ENCODE measurements at places on chromosomes 2 and 18. TPM values are rescaled to one million over a fixed set of nuclear protein-coding genes. Genes with fewer than 3 reads are reported as not detected.

GRCh38 chr2:105809097-105809473 is 64.4 kb downstream of the NCK2 start:
- no peak for DNase-seq

DNA sequence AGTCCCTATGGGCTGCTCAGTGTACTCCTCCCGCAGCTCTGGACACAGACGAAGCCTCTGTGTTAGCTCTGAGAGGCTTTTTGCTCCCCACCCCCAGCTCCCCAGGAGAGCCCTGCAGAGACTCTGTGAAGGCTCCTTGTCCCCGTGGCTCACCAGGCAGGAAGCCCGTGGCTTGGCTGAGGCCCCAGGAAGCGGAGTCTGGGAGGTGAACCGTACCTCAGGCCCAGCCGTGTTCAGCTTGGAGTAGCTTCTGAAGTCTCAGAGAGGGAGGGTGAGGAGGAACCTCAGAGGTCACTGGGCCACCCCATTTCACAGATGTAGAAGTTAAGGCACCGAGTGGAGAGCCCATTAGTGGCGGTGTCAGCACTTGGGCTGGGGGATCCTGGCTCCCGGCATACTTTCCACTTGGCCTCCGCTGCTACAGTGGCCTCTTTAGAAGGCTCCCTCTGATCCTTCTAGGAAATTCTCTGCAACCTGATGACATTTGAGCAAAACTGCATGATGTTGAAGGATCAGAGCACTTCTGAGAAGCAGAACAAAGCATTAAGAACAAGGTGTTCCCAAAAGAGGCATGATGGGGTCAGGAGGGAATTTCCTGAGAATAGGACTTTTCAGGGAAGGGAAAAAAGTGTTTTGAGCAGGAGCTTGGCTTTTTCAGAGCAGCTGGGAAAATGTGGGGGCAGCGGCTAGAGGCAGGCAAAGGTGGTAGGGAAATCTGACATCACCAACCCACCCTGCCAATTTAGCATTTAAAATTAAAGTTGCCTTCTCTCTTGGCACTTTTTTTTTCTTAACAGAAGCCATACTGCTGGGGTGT is 79.1 kb downstream of the MCFD2 start:
- DNase-seq = no peak

- no peak for DNase-seq
Observed at GRCh38 chr2:95171902-95172301, 6.3 kb downstream of the ZNF2 start.

GRCh38 chr2:14779252-14779651 is 146.7 kb downstream of the LRATD1 start:
- no peak for DNase-seq

DNA sequence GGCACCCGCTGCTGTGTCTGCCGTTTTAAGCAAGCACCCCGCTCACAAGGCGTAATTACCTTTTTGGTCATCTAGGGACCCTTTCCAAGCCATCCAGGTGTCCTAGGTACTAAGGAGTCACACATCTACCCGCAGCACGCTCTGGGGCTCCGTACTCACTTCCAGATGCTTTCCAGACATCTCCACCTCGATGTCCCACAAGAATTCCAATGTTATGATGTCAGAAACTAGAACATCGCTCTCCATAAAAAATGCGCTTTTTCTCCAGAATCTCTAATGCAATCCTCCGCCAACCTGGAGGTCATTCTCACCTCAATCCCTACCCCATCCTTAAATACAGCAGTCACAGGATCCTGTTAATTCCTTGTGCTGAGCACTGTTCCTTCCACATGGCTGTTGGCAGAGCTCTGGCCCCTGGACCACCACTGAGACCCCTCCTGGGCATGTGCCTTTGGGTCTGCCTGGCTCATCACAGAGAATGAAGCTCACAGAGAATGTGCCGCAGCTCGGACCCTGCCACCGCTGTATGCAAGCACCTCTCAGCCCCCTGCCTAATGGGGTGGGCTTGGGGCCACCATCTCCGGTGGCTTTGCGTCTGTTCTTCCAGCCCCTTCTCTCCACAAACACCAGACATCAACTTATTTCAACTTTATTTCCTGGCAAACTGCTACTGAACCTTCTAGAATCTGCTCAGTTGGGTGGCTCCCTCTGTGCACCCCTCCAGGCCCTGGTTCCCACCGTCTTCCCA is 4.6 kb upstream of the PXDN start:
- peak; percentile 17 for DNase-seq

- peak; percentile 83 for DNase-seq
Observed at GRCh38 chr2:43194121-43194869, 32.1 kb downstream of the ZFP36L2 start.

Gene B3GNT7
- 138 TPM for total RNA-seq

Gene SPATA3
- total RNA-seq = not detected
